ENCODE measurements at places on chromosomes 2 and 18.

DNA sequence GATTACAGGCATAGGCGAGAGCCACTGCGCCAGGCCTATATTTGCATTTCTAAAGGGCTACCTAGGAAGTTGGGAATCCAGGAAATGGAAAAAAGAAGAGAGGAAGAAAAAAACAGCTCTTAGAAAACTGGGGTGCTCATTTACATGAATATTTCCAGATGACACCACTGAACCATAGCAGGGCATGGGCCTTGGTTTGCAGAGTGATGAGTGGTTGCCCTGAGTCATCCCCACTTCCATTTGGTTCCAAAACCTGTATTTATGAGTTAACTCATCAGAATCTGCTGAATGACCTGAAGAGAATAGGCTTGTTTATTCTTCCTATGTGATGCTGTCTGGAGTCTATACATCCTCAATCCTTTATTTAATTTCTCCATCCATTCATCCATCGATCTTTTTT, 36.2 kb downstream of the EHD3 start:
- DNase-seq: no peak

DNA sequence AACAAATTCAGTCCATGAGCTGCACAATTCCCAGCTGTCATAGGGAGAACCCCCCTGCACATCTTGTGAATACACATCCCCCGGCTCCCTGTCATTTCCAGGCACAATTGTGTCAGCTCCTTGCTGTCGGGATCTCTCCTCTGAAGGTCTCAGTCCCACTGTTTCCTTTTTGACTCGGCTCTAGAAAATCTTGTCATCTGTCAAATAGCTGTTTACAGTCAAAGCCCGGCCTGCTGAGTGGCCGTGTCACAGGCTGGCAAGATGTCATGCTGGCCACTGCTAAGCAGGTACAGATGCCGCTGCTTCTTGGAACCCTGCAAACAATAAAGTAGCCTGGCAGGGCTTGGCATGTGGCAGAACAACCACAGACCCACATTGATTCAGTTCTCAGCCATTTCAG, 61.7 kb downstream of the LYPD1 start:
- DNase-seq: no peak

- no peak for DNase-seq
Measured at GRCh38 chr2:68743531-68743930, 8.9 kb downstream of the ARHGAP25 start.

DNA sequence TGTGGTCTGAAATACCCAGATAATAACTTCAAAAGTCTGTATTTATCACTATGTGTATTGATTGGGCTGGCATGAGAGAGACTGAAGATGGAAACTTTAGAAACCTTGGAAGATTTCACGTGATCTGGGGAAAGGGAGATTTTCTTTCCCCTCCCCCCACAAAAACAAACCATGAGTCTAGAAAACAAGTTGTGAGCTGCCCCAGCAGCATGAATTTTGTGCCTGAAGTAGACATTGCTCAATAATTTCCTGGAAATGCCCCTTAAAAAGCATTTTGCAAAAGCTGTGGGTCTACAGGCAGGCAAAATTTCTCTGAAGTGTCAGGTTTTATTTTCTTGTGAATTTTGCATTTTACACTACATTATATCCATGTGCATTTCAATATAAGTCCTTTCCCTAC, 101.8 kb downstream of the ETAA1 start:
- DNase-seq: no peak

DNA sequence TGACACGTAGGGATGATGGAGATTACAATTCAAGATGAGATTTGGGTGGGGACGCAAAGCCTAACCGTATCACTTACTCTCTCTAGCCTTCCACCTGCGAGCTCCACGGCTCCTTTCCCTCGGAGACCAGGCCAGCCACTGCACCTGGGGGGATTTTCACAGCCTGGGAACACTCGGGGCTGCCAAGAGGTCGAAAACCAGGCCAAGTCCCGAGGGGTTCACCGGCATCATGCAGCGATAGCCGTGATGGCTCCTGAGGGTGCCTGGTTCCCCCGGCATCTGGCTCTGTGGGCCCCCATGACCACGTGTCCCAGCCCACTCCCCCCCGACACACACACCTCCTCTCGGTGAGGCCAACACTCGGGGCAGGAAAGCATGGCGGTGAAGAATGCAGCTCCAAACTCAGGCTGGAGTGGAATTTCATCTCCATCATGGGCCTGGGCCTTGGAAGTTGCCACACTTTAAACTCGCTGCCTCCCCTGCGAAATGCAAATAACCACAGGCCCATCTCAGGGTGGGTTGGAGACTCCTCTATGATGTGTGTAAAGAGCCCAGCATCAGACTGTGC, 32.6 kb downstream of the ADCY3 start:
- DNase-seq: no peak

DNA sequence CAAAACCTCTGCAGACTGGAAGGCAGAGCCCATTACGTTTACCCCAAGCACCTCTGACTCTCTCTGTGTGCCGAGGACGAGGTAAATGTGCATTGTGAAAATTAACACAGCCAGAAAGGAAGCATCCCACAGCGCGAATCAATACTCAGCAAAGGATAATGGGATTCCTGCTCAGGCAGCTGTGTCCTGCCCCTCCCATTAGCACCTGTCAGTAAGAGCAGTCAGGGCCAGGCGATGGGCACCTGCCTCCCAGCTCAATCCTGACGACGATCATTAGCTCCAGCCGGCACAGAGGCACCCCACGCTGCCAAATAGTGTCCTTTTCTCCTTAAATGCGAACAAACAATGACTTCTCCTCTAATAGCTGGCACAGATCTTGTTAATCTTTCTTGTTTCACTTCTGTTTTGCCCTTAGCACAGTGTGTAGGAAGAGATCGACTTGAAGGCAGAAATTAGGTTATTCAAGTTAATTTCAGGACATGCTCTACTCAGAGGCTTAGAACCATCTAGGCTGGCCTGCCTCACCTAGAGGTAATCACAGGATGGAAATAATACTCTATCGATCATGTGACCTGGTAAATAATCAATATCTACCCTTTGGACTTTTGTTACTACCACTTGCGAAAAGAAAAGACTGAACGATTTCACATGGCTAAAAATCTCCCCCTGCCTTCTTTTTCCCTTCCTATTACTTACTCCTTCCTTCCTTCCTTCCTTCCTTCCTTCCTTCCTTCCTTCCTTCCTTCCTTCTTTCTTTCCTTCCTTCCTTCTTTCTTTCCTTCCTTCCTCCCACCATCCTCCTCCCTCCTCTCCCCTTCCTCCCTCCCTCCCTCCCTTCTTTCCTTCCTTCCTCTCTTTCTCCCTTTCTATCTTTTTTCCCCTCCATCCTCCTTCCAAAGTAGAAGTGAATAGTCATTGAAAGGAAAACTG, 487.9 kb upstream of the ID2 start:
- no peak for DNase-seq

DNA sequence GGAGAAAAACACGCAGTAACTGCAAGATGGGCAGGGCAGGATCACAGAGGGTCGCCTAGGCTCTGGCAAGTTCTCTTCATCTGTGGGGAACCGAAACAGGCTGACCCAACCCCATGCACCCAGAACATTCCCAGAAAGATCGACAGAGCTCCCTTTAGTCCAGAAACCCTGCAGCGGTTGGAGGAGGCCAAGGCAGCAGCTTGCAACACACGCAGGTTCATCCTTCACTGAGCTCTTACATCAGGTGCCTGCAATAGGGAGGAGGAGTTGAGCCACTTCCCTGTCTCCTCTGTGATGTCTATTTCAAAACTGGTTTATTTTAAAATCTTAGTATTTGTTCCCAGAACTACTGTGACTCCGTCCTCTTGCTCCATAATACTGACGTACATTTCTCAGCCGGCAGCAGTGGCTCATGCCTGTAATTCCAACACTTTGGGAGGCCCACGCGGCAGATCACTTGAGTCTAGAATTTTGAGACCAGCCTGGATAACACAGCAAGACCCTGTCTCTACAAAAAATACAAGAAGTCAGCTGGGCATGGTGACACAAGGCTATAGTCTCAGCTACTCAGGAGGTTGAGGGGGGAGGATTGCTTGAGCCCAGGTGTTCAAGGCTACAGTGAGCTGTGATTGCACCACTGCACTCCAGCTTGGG, 11.5 kb upstream of the SLC11A1 start:
- DNase-seq: no peak

- no peak for DNase-seq
Measured at GRCh38 chr2:205686783-205687640, 4.7 kb downstream of the NRP2 start.

- DNase-seq: no peak
Measured at GRCh38 chr18:23340661-23341060, 112.4 kb upstream of the RIOK3 start.

GRCh38 chr2:15832849-15833680, 107.3 kb upstream of the MYCN start:
- DNase-seq: no peak

GRCh38 chr2:232888839-232889529, 18.9 kb downstream of the SNORC start:
- no peak for DNase-seq

DNA sequence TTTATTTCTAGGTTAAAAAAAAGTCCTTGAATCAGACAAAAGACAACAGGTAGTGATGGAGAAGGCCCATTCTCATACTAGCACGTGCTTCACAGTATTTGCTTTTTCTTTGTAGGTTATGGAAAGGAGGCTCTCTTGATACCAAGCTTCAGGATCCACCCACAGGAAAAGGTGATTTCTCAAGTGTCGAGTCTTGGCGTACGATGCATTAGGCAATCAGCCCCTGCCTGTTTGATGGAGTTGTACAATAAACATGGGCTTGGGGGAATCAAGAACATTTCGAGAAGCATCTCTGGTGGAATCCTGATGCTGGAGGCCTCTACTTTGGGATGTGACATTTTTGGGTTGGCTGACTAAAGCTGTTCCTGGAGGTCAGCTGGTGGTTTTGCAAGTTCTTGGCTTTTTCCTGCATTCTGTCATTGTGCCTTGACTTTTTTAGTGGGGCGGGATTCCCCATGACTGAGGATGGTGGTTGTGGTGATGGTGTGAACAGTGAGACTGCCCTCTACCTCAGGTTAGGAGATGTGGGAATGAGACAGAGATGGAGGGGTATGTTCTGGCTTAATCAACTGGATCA, 231.5 kb upstream of the SPRED2 start:
- DNase-seq: no peak

DNA sequence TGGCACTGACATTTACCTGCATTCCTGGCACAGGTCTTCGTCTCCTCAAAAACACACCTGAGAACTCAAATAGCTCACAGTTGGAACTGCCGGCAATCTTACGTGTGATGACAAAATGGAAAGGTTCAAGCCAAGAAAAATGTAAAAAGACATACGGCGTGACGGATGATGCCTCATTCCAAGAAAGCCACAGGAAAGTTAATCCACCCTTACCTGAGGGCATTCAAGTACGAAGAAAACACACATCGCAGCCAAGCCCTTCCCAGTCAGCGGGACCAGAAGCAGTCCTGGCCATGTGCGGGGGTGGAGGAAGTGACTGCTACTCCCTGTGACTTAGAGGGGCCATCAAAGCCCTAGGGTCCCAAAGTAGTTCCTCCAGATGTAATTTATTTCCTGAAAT, 986.3 kb upstream of the CELF4 start:
- no peak for DNase-seq

DNA sequence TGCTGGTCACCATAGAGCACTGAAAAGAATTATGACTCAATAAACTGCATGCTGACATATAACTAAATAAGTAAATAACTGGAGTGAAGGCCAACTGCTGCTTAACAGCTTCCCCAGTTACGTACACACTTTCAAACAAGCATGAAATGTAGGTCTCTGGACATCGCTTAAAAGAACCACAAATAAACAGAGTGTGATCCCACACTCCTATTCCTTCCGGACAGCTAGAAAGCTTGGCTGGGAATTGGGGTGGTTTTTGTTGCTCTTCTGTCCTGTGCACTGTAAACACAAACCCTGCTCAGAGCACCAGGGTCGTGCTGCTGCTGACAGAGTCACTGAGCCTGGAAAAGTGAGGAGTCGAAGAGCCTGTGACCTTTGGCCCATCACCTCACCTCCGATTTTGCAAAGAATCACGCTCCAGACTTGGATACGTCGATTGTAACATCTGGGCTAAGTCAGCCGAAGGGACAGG, 162.7 kb upstream of the NT5C1B start:
- no peak for DNase-seq

GRCh38 chr2:100193291-100193710, 50.9 kb upstream of the AFF3 start:
- peak; percentile 47 for DNase-seq

DNA sequence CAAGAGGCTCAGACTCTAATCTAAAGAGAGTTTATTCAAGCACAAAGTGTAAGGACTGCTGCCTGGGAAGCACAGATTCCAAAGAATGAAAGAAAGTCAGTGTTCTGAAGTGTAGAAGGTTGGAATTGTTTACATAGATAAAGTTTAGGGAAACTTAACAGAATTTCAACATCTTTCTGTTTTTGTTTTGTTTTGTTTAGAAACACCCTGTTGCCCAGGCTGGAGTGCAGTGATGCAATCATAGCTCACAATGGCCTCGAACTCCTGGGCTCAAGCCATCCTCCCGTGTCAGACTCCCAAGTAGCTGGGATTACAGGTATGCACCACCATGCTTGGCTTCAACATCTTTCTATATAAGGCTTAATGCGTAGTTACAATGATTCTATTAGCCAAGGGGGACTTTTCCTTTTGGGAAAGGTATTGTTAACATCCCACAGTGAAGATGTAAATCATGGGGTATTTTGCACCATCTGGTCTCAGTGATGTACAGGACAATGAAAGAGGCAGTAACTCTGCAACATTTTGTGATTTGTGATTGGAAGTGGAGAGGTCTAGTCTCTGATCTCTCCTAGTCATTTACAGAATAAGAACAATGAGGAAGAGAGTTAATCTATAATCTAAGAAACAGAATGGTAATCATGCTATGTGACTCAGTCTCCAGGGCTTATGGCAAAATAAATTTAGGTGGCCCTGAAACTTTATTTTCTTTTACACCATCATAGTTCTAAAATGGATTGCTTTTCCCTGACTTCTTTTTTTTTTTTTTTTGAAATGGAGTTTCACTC, 45.6 kb upstream of the MSH6 start:
- DNase-seq: no peak

DNA sequence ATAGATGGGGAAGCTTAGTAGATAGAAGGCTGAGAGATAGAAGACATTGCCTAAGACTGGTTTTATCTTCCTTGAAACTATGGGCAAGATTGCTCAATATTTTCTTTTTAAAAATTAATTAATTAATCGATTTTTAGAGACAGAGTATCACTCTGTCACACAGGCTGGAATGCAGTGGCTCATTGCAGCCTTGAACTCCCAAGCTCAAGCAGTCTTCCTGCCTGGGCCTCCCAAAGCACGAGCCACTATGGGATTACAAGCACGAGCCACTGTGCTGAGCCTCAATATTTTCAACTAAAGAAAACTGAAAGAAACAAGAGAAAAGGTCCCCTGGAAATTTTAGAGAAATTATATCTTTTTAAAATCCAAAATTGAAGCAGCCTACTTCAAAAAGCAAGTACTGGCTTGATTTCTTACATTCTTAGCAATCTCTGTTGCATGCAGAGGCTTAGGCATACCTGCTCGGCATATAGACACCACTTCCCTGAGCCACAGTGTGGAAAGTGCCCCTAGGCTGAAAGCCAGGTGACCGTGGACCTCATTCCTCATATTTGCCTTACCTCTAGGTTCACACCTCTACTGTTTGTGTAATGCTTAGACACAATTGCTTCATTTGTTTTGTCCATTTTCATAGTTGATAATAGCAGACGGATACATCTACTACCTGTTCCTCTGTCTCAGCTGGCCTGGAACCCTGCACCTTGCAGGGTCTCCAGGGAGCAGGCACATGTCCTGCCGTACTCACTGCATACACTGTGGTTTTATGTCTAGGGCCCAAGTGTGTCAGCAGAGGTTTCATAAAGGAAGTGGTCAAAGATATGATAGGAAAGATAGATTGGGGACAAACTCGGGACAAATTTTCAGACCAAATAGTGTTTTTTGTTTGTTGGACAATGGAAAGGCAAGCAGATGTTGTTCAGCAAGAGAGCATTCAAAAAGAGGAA, 166.5 kb upstream of the ALPP start:
- DNase-seq: no peak

Measured in CMK (cell line).